ENCODE measurements at places on chromosomes 11 and 22.

DNA sequence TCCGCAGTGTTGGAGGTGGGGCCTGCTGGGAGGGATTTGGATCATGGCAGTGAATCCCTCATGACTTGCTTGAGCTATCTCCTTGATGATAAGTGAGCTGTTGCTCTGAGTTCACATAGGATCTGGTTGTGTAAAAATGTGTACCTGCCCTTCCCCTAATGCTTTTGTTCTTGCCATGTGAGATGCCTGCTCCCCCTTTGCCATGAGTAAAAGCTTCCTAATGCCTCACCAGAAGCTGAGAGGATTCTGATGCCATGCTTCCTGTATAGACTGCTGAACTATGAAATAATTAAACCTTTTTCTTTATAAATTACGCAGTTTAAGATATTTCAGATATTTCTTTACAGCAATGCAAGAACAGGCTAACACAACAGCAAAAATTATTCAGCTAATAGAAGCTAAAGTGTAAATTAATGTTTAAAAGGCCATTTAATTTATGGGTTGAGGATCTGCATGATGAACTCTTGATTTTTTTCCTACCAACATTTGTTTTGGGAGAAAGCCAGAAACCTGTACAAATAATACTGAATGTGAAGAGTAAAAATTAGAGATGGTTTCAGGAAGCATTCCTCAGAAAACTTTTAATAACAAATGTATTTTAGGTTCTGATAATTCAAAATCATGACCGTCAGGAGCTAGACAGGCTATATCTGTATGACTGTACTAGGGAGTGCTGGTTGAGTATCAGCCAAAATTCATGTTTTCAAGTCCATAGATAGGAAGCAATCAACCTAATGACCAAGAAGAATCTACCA is 177.5 kb upstream of the GRIA4 start:
- no peak for DNase-seq

DNA sequence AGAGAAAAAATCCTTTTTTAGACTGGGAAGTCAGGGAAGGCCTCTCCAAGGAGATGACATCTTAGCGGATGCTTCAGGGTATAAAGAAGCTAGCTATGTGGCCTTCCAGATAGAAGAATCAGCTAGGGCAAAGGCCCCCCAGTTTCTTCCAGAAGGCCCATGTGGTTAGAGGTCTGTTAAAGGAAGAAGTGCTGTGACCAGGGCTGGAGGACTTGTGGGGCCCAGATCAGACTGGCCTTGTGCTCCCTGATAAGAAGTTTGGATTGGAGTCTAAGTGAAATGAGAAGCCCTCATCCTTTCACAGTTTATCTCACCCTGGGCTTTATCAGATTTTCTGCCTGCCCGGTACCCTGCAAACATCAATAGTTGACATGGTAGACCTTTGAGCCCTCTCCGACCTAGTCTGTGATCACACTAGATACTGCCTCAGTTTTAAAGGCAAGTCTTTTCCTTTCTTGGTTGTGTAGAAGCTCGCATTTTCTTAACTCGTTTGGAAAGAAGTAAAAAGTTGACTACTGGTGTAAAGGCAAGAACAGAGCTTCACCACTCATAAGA is 7.8 kb downstream of the AMPD3 start:
- no peak for DNase-seq

DNA sequence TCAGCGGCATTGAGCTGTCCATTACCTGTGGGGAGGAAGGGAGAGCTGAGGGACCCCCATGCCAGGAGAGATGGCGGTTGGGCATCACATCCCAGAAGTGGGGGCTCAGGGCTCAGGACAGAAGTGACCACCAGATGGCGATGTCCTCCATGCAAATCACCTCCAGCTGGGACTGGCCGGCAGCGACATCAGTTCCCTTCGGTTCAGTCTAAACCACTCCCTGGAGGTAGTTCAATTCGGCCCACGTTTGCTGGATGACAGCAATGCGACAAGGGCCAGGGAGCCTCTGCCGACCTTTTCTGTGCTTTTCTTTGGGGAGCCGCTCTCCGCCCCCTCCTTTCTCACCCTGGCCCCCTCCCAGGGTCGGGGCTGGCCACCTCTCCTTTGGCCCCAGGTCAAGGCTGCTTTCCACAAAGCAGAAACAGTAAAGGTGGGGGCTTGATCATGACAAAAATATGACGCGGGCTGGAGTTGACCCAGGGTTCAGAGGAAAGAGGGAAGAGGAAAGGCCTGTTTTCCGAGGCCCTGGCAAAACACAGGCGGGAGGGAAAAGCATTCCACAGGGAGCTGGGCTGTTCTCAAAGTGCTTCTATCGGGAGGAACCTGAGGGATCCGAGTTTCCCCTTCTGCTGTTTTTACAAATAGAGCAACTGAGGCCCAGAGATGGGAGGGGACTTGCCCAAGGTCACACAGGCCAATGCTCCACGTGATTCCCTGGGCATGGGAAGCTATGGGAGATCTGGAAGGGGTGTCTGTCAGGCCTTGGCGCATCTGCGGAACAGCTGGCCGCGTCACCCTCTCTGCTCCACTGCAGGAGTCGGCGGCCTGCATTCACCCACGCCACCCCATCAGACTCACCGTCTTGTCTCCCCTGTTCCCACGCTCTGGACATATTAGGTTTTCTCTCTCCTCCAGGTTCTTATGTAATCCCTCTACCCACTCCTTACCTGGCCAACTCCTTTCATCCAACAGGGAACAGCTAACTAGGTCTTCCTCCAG is 54.7 kb downstream of the FBXO7 start:
- DNase-seq, result peak; percentile 75

DNA sequence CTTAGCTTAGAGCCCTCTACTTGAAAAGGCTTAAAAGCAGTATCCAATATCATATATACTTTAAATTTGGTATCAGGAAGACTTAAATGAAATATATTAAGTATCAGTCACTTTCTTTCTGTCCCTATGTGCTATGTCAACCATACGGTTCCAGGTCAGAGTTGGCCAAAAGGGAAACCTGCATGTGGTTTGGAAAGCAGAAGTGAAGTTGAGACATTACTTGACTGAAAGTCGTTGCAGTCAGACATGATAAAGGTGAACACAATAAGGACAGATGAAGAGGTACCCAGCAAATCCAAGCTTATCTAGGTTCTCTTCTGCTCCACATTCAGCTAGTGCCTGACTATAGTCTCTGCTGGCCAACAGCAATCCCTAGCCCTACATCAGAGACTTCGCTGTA is 336.8 kb downstream of the KCNA4 start:
- DNase-seq, result no peak

DNA sequence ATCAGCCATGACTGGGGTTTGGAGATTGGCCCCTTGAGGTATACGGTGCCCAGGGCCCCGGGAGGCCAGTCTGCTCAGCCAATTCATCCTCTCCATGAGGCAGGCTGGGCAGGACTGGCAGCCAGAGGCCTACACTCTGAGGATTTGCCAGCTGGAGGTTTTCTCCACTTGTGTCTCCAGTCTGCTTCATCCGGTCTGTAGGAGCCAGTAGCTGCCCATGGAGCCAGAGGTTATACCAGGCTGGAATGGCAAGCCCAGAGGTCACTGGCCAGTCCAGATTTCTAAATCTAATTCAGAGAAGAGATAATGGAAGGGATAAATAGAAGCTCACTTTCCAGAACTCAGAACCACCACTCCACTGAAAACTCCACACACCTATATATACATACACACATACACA is 10.0 kb downstream of the FHIP1B start:
- DNase-seq, result no peak

GRCh38 chr11:69566001-69566400 is 75.0 kb upstream of the CCND1 start:
- no peak for DNase-seq

- DNase-seq, result no peak
These were observed 1.7 kb upstream of the SLC29A2 start for GRCh38 chr11:66373265-66373664.

GRCh38 chr11:108432783-108433182 is 34.5 kb downstream of the C11orf65 start:
- DNase-seq, result no peak

DNA sequence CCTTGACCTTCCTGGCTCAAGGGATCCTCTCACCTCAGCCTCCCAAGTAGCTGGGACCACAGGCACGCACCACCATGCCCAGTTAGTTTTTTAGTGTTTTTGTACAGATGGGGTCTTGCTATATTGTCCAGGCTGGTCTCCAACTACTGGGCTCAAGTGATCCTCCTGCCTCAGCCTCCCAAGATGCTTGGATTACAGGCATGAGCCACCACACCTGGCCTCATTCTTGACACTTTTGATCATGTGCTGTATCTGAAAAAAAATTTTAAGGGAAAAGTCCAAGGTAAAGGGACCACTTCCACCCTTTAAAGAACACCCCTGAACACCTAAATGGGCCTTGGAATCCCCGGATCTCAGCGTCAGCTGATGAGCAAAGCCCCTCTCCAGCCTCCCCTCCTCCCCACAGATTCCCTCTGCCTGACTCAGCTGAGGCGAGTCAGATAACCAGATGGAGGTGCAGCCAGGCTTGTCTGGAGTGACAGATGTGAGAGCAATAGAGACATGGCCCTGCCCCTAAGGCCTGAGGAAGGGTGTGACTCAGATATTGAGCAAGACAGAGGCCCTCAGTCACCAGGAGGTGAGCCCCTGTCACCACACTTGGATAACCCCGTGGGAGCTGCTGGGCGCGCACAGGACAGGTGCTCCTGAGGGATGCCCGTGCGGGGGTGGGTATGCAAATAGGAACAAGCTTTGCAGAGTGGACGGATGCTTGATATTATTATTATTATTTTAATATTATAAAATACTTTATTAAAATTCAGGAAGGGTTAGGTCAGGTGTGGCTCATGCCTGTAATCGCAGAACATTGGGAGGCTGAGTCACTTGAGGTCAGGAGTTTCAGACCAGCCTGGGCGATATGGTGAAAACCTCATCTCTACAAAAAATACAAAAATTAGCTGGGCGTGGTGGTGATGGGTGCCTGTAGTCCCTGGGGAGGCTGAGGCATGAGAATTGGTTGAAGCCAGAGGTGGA is 5.0 kb upstream of the CCDC88B start:
- DNase-seq, result peak; percentile 80

DNA sequence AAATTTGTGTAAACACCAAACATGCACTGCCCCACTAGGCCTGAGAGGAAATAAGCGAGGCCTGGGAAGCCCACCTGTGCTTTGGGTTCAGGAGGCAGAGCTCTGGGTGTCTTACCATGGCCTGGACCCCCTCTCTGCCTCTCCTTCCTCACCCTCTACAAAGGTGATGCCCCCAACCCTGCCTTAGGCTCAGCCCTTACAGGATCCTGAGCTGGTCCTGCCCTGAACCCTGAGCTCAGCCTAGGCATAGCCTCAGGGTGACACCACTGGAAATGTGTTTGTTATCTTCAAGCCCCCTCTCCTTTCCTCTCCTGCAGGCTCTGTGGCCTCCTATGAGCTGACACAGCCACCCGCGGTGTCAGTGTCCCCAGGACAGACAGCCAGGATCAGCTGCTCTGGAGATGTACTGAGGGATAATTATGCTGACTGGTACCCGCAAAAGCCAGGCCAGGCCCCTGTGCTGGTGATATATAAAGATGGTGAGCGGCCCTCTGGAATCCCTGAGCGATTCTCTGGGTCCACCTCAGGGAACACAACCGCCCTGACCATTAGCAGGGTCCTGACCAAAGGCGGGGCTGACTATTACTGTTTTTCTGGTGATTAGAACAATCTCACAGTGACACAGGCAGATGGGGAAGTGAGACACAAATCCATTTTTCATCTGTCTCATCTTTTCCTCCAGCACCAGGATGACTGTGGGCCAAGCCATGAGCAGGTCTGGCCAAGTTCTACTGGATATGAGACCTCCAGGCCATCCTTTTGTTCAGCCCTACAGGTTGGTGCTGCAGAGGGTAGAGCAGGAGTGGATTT is 117.8 kb downstream of the GGTLC2 start:
- no peak for DNase-seq

GRCh38 chr11:27354359-27354965 is 8.6 kb downstream of the CCDC34 start:
- no peak for DNase-seq

- DNase-seq, result no peak
These were observed 27.3 kb downstream of the INCENP start for GRCh38 chr11:62150887-62151736.

DNA sequence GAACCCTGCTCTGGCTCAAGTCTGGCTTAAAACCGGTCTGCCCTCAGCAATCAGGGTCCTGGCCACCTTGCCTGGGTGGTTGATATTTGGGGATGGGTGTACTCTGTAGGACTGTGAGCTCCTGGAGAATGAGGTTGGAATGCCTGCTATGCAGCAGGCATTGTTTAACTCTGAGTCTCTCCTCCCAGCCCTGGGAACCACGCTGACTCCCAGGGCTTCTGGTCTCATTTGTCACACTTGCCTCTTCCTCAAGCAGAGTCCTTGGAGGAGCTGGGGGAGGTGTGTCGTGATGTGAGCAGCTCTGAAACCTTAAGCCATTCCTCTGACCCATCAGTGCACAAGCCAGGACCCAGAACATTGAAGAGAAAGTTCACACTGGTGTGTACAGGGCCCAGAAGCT is 340.1 kb downstream of the MN1 start:
- DNase-seq, result no peak

DNA sequence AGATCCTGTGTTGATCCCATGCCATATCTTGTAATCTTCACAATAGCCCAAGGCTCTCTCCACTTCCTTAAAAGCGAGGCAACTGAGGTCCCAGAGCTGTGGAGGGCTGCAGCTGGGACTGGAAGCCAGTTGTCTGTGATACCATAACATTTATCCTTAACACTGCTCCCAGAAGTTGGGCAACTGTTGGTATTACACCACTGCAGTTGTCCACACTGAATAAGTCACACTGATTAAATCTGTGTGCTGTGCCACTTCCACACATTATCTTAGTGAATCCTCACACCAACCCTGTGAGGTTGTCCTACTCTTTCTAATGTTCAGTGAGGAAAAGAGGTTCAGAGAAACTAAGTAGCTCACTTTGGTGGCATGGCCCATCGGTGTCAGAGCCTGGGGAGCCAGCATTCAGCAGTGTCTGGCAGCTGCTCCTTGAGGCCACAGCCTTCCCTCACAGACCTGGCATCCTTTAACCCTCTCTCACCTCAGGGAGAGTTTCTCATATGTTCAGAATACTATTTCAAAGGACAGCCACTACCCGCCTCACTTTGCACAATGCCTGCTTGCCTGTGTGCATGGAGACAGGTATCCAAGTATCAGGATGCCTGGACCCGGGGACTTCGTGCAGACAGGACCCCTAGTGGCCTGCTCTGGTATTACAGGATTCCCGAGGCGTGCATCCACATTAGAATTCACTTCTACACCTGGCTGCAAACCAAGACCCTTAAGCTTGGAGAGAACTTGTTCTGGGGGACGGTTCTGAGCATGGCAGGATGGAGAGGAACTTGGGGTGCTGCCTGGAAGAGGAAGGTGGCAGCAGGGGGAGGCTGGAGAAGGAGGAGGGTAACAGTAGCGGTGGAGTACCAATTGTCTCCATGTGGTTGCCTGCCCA is 221.9 kb upstream of the TBCEL start:
- peak; percentile 33 for DNase-seq

- no peak for DNase-seq
These were observed at the start of gene PDGFD for GRCh38 chr11:104164028-104164520. Gene PDGFD (minus strand): TSS chr11:104164147.

- no peak for DNase-seq
These were observed 2.1 kb upstream of the GSTP1 start for GRCh38 chr11:67581469-67581868.

GRCh38 chr11:1400317-1401170 is 10.8 kb downstream of the BRSK2 start:
- no peak for DNase-seq

Measured in stimulated activated CD4-positive, alpha-beta T cell treated with anti-CD3 and anti-CD28 coated beads, Interleukin-1b, Interleukin-23, amount 100 ng/mL, for 48 hours (primary cell).